ENCODE measurements at places on chromosomes 12 and 14.

GRCh38 chr12:54370171-54370730 lies 6.0 kb upstream of the GPR84 start:
- peak; percentile 42 for DNase-seq

- no peak for DNase-seq
Observed at GRCh38 chr12:38809832-38810231, 95.6 kb downstream of the CPNE8 start.

GRCh38 chr14:95700221-95700976 lies 13.5 kb downstream of the TCL1A start:
- DNase-seq, result no peak

DNA sequence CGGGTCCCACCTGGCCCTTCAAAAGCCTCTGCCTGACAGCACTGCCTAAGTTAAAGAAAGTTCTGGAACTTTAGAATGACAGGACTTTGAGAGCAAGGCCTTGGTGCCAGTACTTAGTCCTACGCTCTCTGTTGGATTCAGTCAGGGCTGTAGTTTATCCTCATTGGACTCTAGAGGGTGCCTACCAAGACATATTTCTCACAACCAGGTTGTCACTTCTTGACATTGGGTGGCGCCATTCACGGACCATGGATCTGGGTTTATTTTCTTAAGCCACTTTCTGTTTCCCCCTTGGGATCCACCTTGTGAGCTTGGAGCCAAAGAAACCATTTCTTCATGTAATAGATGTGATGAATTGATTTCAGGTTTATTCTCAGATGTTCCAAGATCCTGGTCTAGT lies 787.0 kb upstream of the TBX3 start:
- DNase-seq, result no peak

DNA sequence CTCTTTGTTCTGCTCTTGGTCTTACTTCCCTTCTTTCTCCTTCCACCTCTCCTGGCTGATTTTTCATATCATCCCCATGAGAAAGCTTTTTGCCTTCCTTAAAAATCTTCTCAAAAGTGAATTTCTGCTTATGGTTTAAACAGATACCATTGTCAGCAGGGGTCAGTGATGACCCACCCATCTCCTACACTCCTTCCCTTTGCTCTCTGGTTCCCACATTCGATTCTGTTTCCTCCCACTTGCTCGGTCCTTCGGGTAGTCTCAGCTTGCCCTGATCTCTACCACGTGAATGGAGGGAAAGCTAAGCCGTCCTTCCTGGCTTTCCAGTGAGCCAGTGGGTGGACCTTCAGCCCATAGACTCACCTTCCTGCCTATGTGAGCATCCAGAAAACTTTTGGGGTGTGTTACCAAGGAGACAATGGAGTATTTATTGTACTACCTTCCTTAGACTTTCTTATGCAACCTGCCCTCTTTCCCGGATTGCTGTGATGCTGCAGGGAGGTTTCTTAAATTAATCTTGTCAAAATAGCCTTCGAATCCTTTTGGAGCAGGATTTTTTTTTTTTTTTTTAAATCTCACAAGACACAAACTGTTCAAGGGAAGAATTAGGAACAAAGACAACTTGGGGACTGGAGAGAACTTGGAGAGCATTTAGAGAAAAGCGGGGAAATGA lies 306.3 kb downstream of the CACNA1C start:
- no peak for DNase-seq

DNA sequence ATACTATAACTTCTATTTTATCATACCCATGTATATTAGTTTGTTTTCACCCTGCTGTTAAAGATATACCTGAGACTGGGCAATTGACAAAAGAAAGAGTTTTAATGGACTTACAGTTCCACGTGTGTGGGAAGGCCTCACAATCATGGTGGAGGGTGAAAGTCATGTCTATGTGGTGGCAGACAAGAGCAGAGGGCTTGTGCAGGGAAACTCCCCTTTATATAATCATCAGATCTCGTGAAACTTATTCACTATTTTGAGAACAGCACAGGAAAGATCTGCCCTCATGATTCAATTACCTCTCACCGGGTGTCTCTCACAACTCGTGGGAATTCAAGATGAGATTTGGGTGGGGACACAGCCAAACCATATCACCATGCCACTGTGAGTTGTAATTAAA lies 135.8 kb downstream of the SYNE2 start:
- DNase-seq, result no peak

GRCh38 chr14:32934881-32935633 lies 3.6 kb upstream of the NPAS3 start:
- DNase-seq, result peak; percentile 50

- no peak for DNase-seq
Observed at GRCh38 chr12:40106202-40106533, 287 bp upstream of the SLC2A13 start.

GRCh38 chr12:94026596-94026995 lies 121.8 kb upstream of the PLXNC1 start:
- no peak for DNase-seq

- no peak for DNase-seq
Observed at GRCh38 chr12:124623344-124624035, 56.1 kb upstream of the NCOR2 start.

- no peak for DNase-seq
Observed at GRCh38 chr12:91555436-91556415, 373.1 kb upstream of the DCN start.

DNA sequence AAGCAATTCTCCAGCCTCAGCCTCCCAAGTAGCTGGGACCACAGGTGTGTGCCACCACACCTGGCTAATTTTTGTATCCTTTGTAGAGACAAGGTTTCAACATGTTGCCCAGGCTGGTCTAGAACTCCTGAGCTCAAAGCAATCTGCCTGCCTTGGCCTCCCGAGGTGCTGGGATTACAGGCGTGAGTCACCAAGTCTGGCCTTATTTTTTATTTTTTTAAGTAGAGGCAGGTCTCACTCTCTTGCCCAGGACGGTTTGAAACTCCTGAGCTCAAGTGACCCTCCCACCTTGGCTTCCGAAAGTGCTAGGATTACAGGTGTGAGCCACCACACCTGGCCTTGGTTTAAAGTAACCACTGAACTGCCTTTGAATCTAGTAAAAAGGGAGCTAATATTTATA lies 56.8 kb downstream of the SPPL3 start:
- no peak for DNase-seq

DNA sequence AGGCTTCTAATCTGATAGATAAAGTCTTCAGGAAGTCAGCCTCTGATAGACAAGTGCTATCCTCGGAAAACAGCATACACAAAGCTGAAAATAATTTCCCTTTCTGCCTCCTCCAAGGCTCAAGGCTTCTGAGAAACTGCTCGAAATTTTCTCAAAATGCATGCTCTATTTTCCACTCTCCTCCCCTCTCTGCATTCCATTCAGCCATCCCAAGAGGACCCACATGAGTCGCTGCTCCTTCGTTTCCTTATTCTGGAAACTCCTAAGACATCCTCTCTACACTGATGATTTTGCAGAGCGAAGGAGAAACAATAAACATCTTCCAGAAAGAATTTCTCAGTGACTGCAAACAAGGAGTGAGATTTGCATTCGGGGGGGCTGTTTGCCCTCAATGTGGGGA lies 92.2 kb upstream of the SFSWAP start:
- DNase-seq, result no peak

DNA sequence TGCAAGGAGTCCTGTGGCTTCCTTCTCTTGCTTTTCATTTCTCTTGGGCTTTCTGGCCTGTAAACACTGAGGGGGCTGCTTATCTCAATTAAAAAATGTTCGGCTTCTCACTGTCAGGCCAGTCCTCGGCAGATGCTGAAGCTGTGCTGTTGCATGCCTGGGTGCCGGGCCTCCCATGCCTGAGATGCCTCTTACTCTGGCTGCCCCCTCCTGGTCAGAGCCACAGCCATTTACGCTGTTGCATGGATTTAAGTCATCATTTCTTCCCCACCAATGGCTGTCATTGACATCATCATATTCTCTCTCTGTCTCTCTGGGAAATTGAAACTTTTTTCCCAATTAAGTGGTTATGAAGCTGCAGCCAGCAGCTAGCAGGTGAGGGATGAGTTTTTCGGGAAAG lies 53.7 kb downstream of the FOXN4 start:
- no peak for DNase-seq

GRCh38 chr14:91367173-91368171 lies 50.1 kb downstream of the CCDC88C start:
- DNase-seq, result no peak

DNA sequence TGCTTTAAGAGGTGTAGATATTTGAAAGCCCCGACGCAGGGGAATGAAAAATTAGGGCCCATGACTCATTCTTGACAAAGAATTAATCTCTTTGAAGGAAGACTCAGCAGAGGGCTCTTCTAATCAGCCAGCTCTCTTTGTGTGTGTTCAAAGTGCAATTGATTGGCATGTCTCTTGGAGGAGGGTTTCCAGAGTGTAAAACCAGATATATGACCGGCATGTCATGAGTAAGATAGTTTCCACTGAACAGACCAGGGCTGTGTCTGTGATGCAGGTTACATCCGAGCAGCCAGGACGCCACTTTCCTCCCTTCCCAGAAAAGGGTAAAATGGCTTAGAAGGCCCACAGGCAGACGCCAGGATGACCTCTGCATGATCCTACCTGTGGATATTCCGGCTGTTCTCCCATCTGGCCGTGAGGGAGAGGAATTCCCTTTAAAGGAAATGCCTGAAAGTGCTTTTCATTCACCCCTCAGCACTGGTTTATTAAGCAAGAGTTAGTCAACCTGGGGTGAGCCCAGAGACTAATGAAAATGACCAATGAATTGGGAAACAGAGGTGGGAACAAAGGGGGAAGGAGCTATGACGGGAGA lies 7.2 kb upstream of the KRT75 start:
- no peak for DNase-seq

GRCh38 chr12:62640910-62641448 lies 174.4 kb downstream of the MON2 start:
- no peak for DNase-seq

GRCh38 chr12:110289044-110289710 lies 8.1 kb downstream of the ATP2A2 start:
- no peak for DNase-seq

- DNase-seq, result no peak
Observed at GRCh38 chr12:111436266-111436665, 30.5 kb downstream of the SH2B3 start.

- DNase-seq, result no peak
Observed at GRCh38 chr12:57370696-57371095, 60.1 kb downstream of the R3HDM2 start.

DNA sequence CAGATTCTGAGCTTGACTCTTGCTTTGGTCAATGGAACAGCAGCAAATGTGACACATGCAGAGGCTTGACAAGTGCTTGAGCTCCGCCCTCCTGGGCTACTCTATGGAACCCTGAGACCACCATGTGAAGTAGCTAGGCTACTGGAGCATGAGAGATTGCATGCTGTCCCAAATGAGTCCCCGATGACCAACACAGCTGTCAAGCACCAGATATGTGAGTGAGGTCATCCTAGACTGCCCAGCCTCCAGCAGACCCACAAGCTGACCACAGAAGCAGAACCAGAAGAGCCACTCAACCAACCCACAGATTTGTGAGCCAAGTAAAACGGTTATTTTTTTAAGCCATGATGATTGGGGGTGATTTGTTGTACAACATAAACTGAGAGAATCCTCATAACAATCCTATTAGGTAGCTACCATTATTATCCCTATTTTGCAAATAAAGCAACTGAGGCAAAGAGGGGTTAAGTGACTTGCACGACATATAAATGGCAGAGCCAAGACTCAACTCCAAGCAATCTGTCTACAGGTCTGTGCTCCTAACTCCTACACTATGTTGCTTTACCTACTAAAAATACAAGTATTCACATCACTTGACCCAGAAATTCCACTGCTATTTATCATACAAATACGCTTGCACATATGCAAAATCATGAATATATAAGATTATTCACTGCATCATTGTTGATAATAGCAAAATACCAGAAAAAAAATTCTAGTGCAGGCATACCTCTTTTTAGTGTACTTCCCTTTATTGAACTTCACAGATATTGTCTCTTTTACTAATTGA lies 136.2 kb downstream of the NDUFA12 start:
- DNase-seq, result no peak

GRCh38 chr12:18899678-18900317 lies 161.9 kb downstream of the CAPZA3 start:
- no peak for DNase-seq

GRCh38 chr12:131452444-131452860 lies 258.4 kb upstream of the SFSWAP start:
- no peak for DNase-seq

DNA sequence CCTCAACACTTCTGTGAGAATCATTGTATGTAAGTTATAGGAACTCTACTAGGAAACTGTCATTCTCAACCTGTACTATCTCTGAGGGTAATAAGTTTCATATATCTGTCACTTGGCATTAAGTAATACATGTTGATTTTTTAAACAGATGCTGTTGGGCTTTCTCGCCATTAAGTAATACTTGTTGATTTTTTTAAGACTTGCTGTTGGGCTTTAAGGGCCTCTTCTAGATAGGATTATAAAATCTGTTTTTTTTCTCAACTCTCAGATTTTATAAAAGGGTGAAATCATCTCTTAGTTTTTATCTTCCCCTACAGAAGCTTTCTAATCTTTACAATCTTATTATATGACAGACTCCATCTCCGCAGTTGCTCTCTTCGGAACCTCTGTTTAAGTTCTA lies 5.6 kb downstream of the WASHC4 start:
- DNase-seq, result no peak

GRCh38 chr12:96719660-96720362 lies 187.2 kb upstream of the NEDD1 start:
- DNase-seq, result no peak

Data from amygdala (tissue), 56 donors.